ENCODE measurements at places on chromosomes 13 and 19.

DNA sequence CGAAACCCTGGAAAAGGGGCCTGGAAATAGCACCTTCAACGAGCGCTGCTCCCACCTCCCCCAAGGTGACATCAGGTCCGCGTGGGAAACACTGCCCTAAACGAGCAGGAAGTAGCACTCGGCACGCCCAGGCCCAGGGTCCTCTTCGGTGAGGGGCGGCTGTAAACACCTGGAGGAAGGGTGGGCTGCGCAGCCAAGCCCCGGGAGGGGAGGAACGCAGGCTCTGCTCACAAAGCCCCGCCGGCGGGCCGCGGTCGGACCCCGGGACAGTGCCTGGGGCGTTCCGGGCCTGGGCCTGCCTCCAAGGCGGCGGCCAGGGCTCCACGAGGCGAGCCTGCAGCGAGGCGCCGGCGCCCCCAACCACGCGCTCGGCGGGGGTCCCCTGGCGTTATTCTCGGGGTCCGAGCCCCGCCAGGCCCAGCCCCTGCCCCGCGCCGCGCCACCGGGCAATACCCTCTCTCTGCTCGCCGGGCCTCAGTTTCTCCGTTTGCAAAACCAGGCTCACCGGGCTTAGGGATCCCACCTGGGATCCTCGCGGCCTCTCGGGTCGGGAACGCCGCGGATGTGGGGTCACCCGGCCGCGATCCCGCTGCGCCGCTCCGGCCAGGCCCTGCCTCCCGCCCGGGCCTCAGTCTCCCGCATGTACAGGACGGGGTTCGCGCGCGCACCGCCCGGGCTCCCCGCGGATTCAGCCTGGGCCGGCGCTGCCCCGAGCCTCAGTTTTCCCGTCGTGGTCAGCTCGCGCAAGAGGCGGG is 630 bp downstream of the RNF126 start:
- DNase-seq: peak; percentile 59

DNA sequence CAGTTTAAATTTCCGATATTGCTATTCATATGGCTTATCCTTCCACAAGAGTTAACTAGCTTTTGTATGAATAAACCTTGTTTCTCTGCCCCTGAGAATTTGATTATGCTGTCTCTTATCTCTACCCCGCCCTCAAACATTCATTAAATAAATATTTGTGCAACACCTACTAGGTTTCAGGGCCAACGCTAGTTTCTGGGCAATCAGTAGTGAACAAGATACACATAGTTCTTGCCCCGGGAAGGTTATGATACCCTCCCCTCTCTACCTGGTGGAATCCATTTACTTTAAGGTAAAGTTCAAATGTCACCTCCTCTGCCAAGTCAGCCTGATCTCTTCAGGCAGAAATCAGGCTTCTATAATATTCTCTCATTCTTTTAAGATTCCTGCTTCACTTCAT is 16.6 kb upstream of the USP12 start:
- no peak for DNase-seq

DNA sequence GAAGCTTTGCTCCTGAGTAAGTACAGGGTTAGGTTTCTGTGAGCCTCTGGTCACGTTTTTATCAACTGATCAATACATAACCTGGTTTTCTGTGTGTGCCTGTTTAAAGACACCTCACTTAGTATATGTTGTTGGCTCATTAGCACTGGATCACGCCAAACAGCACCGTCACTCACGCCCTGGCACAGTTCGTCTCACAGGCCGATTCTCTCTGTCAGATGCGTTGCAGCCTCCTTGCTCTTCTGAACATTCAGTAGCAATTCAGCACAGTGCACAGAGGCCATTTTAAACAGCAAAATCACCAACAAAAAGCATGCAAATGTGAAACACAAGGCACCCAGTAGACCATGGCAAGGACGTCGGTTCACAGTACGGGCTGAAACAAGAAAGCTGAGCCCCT is 288.5 kb downstream of the IRS2 start:
- DNase-seq: no peak

DNA sequence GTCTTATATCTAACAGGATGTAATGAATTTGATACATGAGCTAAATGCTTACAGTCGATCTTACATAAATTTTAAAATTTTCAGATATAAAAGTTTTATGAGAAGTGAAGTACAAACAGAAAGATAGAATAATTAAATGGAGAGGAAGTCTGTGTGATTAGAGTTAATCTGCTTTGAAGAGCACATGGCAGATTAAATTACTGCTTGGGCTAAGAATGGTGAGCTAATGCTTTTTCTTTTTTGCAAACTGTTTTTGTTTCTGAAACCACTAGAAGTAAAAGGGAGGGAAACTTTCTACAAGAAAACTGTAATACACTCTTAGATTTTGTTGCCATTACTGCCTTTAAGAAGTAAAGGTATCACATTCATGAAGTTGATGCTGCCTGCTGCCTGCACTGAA is 96.3 kb upstream of the SPRY2 start:
- no peak for DNase-seq

DNA sequence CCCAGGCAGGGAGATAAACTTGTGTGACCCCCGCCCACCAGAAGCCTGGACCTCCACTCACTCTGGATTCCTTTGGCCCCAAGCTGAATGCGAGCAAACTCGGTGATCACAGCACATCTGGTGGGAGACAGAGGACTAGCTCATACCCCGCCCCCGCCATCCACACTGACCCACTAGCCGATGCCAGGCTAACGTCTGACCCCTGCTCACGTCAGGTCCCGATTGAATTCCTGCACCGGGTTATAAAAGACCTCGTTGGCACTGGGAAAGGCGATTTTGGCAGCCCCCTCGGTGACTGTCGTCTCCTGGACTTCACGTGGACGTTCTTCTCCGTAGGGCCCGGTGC is 631 bp downstream of the TRMT1 start:
- no peak for DNase-seq

- DNase-seq: no peak
Measured at GRCh38 chr19:2569596-2570465, 93.9 kb downstream of the GADD45B start.

DNA sequence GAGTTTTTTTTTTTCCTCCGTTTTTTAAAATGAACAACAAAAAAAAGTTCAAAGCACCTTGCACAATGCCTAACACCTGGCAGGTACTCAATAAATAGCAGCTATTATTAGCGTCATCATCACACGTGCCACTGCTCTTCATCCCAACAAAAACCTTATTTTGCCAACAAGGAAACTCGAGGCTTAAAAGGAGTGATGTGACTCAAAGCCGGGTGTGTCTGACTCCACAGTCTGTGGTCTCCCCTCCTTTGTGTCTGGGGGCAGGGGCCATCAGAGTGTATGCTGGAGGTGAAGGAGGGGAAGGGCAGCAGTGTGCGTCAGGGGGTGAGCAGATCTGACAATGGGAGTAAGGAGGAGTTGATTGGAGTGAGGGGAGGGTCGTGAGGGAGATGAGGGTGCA is 34.1 kb upstream of the POU2F2 start:
- no peak for DNase-seq

GRCh38 chr19:49442354-49442753 is 1.0 kb upstream of the SLC17A7 start:
- no peak for DNase-seq

DNA sequence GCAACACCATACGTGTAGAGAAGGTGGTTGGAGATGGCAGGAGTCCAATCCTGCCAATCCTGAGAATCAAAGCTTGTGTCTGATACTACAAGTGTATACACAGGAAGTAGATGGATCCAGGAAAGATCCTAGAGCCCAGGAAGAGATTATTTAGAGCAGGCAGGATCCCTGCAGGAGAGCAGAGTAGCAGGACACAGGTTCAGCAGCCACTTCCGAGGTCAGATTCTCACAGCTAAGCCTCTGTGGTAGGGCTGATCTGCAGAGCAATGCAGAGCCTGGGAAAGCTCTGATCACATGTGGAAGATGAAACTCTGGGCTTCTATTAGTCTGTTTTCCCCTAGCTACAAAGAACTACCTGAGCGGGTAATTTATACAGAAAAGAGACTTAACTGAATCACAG is 28.5 kb upstream of the ZNF331 start:
- no peak for DNase-seq

- DNase-seq: no peak
Measured at GRCh38 chr19:36013280-36014011, 567 bp downstream of the ALKBH6 start.

DNA sequence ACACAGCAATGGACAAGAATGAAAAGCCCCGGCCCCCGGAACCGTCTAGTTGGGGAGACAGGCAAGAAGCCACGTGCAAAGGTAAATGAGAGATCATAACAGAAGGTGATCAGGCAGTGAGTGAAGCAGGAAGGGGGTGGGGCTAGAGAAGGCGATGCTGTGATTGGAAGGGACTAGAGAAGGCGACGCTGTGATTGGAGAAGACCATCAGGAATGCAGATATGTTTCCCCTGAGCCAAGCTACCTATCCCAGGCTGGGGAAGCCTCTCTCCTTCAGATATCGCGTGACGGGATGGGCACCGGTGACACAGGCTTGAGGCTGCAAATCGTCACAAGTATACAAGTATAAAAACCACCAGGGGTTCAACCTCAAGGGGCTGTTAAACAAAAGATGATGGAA is 21.8 kb downstream of the DCAF15 start:
- DNase-seq: no peak

DNA sequence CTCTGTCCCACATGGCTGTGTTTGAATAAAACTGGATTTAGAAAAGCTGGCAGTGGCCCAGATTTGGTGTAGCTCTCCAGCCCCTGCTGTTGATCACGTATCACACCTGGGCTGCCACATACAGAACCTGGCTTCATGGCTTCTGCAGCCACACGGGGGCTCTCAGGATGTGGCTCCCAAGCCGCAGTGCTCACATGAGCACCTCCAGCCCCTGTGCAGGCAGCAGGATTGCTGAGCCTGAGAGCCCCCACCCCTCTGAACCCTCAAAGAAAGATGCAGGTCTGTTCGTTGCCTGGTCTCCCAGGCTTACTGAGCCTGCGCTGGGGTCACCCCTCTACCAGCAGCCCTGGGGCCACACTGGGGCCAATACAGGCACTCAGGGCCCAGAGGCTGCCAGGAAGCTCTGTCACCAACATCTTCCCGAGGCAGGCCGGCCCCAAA is 2.7 kb downstream of the PLEKHF1 start:
- no peak for DNase-seq

- no peak for DNase-seq
Measured at GRCh38 chr13:34039678-34040077, 221.7 kb downstream of the RFC3 start.

DNA sequence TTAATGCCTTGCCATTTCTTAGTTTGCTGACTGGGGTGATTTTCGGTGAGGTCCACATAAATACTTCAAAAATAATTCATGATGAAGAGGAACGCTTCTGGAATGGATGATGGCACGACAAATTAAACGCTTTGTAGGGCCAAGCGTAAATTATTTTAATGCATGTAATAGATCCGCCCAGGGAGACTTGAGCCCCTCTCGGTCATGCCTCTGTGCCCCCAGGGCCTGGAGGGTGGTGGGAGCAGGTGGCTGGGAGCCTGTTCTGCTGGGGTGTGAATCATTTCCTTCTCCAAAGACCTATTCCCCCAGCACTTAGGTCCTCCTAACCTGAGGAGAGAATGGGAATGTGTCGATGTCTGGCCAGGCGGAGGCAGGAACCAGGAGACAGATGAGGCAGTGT is 350.6 kb downstream of the ZNF536 start:
- DNase-seq: no peak

DNA sequence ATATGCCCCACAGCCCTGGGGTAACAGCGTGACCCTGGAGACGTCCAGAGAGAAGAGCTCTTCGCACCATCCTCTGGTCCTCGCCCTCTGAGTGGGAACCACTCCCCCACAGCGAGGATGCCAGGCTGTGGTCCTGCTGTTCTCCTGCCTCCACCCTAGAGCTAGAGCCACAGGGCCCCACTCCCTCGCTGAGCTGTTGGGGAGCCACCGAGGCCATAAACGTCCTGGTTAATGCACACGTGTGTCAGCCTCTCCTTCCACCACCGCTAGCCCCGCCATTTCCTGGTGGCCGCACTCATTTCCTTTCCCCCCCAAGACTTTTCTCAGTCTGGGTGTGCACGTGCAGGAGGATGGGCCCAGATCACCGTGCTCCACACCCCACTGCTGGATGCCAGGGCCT is 11.5 kb downstream of the CEACAM16 start:
- no peak for DNase-seq

GRCh38 chr13:33174491-33174890 is 111.1 kb downstream of the STARD13 start:
- DNase-seq: no peak

- no peak for DNase-seq
Measured at GRCh38 chr13:29436291-29436690, 159.2 kb downstream of the SLC7A1 start.

GRCh38 chr13:98103531-98103930 is 39.4 kb upstream of the FARP1 start:
- DNase-seq: no peak

DNA sequence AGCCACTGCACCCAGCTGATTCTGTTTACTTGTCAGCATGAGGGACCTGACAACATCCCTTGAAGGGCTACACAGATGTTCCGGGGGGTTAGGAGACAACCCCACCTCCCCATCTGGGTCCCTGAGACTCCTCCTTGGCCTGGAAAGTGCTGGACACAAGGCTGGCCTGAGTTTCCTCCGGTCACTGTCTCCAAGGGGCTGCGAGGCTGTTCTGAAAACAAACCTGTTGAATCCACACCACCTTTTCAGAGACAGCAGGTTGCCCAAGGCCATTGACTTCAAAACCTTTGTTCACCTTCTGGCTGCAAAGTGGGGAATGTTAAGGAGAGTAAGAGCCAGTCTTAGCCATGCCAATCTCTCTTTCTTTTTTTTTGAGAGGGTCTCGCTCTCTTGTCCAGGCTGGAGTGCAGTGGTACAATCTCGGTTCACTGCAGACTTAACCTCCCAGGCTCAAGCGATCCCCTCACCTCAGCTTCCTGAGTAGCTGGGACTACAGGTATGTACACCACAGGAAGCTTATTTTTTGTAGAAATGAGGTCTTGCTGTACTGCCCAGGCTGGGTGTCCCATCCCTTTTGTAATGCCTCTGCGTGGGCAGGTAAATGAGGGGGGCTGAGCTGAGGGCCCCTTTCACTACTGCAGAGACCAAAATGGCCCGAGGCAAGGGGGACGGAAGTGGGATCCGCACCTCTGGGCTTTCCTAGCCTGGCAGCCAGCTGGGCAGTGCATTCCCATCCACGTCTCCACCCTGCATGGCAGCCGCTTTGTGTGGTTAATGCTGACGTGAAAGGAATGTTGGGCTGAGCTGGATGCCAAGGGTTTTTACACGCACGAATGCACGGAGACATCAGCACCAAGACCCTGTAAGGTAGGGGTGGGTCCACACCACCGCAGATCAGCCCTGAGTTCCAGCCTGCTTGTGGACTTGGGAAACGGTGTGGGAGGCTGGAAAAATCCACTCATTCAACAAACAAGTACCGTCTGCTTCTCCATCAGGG is 1.9 kb upstream of the ZNF628 start:
- DNase-seq: no peak

DNA sequence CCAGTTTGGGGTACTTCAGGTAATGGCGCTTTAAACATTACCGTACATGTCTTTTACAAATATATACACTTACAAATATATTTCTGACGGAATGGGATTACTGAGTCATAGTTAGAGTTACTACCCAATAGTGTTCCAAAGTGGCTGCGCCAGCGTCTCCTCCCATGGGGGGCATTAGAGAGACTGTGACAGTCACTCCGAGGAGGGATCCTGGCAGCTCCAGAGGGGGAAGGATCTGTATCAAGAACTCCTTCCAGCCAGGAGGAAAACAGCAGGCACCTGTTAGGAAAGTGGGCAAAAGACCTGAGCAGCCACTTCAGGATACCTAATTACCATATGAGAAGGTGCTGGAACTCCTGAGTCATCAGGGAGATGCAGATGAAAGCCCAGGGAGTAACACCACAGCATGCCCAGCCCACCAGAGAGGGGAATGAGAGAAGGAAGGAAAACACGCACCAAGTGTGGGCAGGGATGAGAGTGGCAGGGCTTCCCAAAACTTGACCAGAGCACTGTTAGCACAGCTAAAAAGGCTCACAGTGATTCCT is 52.9 kb downstream of the SLC7A9 start:
- DNase-seq: no peak

- DNase-seq: no peak
Measured at GRCh38 chr13:45718992-45719391, 16.9 kb downstream of the CBY2 start.
